CD4-positive, alpha-beta T cell treated with Interleukin-21 for 1 hour (primary cell): ENCODE measurements at places on chromosomes 12 and 14.

DNA sequence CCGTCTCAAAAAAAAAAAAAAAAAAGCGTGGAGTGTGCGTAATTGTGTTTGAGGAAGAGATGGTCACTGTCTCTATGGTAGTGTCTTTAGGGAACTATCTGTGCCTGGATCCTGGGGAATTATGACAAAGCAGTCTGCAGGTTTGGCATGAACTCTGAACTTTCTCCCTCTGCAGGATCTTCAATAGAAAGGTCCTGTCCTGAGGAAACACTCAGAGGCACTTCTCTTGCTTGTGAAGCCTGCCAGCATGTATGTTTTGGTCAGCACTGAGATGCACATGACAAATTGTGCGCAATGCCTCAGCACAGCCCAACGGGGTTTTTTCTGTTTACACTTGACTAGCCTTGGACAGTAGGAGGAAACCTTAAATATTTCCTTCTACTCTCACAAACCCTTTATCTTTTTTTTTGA, 46.6 kb downstream of the ATF7 start:
- DNase-seq, result no peak

DNA sequence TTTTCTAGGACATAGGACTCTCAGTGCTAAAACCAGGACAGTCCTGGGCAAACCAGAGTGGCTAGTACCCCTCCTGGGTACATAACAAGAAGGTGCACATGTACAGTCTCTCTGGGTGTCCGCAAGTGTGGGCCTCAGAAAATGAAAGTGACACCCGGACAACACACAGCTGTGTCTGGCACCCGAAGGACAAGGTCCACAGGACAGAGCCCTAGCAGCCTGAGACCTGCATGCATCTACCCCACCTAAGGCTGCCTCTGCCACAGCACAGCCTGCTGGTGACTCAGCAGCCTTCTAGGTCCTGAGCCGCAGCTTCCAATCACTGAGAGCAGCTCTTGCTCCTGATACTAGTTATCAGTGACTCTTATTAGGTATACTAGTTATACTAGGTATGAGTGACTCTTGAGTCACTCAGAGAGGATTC, 784.1 kb upstream of the TBX3 start:
- no peak for DNase-seq

GRCh38 chr14:92552066-92552465, 38.5 kb downstream of the RIN3 start:
- DNase-seq, result no peak

GRCh38 chr14:87065366-87065765, 927.6 kb downstream of the GALC start:
- no peak for DNase-seq

- no peak for DNase-seq
Observed at GRCh38 chr14:80523518-80524117, 312.3 kb upstream of the DIO2 start.

DNA sequence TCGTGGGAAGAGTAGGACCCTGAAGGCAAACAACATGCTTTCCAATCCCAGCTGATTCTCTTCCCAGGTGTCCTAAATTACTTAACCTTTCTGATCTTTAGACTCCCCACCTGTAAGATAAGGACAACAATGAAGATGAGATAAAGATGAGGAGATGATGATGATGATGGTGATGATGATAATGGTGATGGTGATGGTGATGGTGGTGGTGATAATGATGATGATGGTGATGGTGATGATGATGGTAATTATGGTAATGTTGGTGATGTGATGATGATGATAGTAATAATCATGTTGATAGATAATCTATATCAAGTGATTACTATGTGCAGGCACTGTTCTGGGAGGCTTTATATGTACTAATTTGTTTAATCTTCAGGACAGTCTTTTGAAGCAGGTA, 48.3 kb downstream of the NR1H4 start:
- DNase-seq, result no peak
